ENCODE measurements at places on chromosomes 3 and 15.

- no peak for DNase-seq
These were observed 106.5 kb upstream of the SATB1 start for GRCh38 chr3:18531662-18532061.

- no peak for DNase-seq
These were observed 19.7 kb upstream of the TCAIM start for GRCh38 chr3:44318891-44319311.

DNA sequence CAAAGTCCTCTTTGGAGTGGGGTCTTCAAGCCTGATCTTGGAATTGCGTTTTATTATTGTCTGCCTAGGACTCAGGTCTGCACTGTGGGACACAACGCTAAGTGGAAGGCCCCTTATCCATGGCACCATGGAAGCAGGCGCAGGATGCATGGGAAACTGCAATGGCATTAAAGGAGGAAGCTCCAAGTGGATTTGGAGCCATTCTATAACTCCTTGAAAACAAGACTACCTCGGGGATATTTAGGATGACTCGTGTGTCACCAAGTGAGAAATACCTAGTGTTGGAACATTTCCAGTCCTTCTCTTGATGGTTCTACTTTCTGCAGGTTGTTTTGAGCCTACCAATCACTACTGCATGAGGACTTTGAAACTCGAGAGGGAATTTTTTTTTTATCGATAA, 126.6 kb upstream of the ZBED2 start:
- DNase-seq = no peak

- no peak for DNase-seq
These were observed 265.5 kb downstream of the ADAMTSL3 start for GRCh38 chr15:83919319-83919830.

DNA sequence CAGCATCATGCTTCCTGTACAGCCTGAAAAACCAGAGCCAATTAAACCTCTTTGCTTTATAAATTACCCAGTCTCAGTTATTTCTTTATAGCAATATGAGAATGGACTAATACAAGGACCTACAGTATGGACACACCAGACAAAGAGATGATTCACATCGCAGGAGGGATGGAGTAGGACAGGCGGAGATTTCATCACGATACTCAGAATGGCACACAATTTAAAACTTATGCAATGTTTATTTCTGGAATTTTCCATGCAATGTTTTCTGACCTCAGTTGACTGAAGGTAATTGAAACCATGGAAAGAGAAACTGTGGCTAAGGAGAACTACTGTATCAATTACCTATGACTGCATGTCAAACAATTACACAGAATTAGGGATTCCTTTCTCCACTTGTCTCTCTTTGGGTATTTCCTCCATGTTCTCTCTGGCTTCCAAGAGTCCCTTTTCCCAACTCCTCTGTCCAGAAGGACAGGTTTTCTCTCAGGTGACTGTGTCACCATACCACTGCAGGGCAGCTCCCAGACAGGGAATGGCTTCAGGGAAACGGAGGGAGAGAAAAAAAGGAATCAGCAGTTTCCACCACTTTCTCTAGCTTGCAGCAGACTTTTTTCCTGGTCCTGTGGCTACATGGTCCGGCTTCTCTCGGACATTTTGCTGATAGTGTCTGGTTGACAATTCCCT, 3.0 kb upstream of the ANO10 start:
- no peak for DNase-seq

DNA sequence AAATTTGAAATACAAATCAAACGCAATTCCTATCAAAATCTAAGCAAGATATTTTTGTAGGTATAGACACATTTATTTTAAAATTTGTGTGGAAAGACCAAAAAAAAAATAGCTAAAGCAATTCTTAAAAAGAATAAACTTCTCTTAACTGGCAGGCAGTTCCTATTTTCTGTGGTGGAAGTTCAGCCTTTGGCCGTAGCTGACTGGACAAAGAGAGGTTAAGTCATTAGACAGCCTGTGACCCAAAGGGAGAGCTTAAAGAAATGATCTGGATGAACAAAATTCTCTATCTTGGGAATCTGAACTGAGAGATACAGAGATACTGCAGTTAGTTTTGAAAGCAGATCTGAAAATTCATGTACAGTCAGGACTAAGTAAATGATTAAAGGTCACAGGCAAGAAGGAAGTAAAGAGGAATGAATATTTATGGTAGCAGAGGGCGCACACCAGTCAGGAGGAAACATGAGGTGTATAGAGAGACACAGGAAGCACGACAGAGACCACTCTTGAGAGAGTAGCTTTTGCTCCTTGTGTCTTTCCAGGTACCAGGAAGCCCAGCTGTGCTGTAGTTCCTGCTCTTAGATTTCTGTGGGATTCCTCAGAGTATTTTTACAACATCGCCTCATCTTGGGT, 57.5 kb downstream of the TPRG1 start:
- DNase-seq = no peak

DNA sequence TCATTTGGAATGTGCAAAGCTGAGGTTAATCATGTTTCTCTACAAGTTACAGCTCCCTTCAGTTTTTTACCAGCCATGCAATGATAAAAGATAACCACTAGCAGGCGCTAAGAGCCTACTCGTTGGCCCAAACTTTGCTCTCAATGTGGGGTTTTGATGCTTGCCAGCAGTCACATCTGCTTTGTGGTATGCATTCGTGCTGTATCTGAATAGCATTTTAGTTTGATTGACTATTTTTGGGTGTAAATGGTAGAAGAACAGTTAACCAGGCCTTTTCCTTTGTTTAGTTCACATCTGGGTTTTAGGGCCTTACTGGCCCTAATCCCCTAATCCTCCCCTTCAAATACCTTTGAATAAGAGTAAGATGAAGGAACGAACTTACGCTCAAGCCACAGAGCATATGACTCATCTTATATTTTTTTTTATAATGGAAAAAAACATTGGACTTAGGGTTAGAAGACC, 4.4 kb upstream of the CLDN11 start:
- DNase-seq = peak; percentile 68

GRCh38 chr3:31952205-31952604, 28.9 kb downstream of the OSBPL10 start:
- DNase-seq = no peak

- peak; percentile 53 for DNase-seq
These were observed 230.9 kb upstream of the FEZF2 start for GRCh38 chr3:62604298-62604697.

DNA sequence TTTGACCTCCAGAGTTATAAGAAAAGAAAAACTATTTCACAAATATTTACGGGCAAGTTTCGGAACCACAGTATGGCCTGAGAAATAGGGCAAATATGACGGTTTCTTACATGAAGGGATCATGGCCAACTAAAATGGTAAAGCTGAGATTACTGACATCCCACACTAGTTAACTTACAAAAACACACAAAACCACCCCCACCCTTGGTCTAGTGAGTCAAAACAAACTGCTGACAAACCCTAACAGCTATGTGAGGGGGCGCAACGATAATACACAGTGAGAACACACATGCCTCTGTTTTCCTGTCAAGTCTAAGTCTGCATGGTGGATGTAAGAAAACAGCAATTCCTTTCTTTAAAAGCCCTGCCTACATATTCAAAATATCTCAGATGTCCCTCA, 32.3 kb downstream of the CBLB start:
- no peak for DNase-seq

DNA sequence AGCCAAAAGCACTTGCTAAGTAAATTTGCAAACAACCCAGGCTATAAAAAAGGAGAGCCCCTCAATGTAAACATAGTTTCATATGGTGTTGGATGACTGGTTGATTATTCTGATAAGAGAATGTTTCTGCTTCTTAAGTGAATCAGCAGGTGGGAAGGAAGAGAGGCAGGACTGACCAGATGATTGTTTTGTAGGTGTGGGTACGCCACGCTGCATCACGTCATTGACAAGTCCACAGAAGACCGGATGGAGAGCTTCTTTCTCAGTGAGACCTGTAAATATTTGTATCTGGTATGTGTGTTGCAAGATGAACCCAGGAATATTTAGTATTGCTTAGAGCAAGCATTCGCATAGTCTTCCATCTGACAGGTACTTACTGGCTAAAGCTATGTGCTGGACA, 23.4 kb downstream of the EDEM1 start:
- no peak for DNase-seq

DNA sequence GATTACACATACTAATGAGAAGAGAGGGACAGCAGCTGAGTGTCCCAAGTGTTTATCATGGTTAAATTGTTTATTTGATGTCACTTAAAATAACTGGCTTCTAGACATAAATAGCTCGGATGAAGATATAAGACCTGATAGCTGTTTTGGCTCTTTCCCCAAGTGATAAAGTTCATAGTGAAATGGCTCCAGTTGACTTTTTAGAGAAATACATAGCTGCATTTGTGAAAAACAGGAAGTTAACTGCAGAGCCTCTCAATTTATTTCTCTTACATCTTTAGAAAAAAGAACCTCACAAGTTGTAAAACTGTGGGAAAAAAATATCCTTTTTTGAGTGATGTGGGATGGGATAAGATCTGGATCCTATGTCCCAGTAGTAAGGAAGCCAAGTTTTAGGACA, 332.9 kb upstream of the RASGRP1 start:
- DNase-seq = no peak

Data from Panc1 (cell line).